ENCODE measurements at places on chromosomes 11 and 22.

DNA sequence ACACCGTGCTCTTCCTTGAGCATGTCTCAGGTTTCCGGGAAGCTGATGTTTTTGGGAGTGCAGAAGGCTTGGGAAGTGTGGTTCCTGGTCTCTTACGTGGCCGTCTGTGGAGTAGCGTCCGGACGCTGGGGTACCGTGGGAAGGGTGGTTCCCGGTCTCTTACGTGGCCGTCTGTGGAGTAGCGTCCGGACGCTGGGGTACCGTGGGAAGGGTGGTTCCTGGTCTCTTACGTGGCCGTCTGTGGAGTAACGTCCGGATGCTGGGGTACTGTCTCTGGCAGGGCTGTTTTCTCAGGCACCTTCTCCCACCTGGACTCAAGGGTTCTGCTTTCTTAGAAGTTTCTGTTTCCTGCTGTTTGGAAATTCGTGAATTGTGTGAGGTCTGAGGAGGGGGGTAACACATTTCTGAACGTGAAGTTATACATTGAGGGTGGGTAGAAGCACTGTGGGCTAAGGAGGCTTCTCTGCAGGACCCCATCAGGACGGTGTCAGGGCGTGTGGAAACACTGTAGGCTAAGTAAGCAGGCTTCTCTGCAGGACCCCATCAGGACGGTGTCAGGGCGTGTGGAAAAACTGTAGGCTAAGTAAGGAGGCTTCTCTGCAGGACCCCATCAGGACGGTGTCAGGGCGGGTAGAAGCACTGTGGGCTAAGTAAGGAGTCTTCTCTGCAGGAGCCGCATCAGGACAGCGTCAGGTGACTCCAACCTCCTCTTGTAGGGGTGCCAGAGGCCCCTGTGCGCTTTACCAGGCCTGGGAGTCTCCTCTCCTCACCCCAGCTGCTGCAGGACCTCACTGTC is 5.3 kb upstream of the IFITM3 start:
- DNase-seq: no peak

- no peak for DNase-seq
These were observed 6.4 kb downstream of the DGKZ start for GRCh38 chr11:46353698-46354097.

DNA sequence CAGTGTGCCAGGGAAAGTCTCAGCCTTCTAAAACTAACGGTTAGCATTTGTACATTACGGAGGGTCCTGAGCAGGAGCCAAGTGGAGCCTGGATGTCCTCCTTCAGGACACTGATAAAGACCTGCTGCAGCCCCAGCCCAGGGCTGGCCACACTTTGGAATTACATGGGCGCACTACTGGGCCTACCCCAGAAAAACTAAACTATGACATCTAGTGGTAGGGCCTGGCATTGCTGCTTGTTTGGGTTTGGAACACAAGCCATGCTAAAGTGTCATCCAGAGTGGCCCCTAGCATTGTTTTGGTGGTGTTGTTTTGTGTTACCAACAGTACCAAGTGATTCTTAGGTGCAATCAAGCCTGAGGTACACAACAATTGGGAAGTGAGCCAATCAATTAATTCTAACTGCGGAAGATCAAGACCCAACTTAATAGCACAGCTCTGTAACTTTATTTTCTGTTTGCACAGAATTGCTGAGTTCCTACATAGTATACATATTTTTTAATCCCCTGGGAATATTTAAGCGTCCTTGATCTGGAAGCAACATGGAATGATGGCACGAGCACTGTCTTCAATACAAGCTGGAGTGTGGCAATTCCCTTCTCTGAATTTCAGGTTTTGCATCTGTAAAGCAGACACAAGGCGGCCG is 340.7 kb downstream of the LARGE1 start:
- no peak for DNase-seq

- no peak for DNase-seq
These were observed 73.2 kb upstream of the BLID start for GRCh38 chr11:122189229-122189628.

DNA sequence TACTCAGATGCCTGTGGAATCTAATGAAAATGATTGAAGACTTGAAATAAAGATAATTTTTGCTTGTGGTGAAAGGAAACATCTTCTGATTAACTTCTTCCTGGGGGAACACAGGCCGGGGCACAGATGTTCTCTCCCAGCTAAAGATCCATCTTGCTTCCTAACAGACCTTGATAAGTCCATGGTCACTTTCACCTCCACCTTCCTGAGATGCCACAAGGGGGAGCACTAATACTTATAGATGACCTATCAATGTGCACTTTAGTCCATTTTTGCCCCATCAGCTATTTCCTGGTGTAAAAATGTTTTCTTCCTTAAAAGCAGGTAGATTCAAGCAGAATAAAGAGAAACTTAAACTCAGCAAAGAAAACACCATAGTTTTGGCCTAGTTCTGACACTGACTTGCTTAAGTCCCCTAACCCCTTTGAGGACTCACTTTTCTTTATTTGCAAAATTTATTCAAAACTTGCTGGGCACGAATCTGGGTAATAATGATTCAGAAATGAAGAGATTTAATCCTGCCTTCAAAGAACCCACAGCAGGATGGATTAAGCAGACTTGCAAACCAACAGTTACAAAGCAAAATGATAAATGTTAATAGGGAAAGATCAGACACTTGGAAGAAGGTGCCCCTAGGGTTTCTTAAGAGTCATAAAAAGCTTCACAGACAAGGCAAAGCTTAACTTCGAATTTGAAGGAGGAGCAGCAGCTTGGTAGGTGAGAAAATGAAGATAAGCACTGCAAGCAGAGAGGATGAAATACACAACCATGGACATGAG is 158.7 kb downstream of the RAB38 start:
- peak; percentile 12 for DNase-seq

DNA sequence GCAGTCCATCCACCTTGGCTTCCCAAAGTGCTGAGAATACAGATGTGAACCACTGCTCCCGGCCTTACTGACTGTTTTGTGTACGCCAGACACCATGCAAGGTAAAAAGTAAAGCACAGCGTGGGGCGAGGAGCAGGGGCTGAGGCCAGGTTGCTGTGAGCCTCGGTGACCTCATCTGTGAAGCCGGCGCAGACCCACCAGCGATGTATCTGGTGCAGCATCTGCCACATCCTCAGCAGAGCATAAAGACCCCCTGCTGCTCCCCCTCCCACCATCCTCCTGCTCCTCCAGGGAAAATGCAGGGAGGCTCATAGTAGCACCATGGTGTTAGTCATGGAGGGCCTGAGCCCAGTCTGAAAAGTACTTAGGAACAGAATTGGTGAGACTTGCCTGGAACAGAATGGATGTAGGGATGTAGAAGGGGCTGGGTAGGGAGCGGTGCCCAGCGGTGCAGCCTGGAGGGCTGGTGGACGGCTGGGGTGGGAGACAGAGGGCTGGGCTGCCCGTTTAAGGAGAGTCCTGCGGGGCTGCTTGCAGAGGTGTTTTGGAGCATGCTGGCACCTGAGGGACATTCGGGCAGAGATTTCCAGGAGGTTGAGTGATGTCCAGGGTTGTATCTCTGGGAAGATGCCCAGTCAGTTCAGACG is 462.4 kb downstream of the BRD1 start:
- DNase-seq: no peak

GRCh38 chr11:22049276-22049675 is 143.6 kb upstream of the ANO5 start:
- DNase-seq: no peak

DNA sequence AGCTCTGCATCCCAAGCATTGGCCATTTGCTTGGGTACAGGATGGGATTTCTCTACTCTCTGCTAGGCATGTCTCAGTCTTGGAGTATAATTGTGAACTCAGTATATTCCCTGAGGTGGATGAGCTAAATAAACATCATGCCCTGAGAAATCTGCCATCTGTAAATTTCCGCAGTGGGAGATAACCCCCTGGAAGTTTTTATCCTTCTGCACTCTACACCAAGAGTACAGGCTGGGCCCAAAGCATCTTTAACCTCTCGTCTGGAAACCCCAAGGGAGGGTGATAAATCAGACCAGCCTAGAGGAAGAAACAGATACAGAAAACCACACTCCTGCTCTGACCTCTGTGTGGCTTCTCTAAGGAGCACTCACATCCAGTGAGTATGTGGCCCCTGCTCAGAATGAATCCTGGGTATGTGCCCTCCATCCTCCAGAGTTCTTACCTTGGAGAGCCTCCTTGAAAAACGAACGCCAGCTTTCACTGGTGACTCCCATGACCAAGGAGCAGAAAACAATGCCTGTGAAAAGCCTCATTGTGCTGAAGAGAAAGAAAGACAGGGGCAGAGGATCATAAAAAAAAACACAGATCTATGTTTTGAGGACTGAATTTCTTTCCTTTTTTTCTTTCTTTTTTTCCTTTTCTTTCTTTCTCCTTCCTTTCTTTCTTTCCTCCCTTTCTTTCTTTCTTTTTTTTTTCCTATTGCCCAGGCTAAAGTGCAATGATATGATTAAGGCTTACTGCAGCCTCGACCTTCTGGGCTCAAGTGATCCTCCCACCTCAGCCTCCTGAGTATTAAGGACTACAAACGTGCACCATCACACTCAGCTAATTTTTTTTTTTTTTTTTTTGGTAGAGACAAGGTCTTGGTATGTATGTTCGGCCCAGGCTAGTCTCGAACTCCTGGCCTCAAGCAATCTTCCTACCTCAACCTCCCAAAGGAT is 938 bp downstream of the SAA4 start:
- no peak for DNase-seq

DNA sequence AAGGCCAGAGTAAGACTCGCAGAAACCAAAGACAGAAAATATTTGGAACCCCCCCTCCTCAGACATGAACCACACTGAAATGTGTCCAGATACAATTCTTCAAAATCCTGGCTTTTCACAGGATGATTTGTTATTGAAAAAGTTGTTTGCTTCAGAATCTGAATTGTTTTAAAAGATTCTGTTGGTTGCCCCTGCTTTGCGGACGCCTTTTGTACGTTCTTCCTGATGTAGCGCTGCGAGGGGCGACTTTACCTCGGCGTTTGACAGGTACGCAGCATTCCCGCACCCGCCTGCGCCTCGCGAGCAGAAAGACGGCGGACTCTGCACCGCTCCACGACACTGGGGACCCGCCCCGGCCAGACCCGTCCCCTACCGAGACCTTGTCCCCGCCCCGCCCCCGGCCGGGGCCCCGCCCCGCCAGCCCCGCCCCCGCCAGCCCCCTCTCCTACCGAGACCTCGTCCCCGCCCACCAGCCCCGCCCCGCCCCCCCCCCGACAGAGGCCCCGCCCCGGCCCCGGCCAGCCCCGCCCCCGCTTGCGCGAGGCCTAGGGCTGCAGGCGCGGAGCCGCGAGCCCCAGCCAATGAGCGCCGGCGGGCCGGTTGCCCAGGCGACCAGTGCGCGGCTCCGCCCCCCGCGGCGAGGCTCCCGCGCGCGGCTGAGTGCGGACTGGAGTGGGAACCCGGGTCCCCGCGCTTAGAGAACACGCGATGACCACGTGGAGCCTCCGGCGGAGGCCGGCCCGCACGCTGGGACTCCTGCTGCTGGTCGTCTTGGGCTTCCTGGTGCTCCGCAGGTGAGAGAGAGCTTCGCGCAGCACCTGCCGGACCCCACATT is at the start of gene GLB1L2:
TSS of gene GLB1L2 (plus strand) at position 635 of the 835 bp plus-strand sequence. CDS start at position 709, 74 bp downstream.
- peak; percentile 53 for DNase-seq

- no peak for DNase-seq
These were observed 33.9 kb downstream of the PIWIL3 start for GRCh38 chr22:24740626-24741025.

GRCh38 chr11:1348146-1348795 is 38.8 kb upstream of the TOLLIP start:
- DNase-seq: no peak

- no peak for DNase-seq
These were observed 8.1 kb upstream of the PLXNB2 start for GRCh38 chr22:50315289-50316113.

DNA sequence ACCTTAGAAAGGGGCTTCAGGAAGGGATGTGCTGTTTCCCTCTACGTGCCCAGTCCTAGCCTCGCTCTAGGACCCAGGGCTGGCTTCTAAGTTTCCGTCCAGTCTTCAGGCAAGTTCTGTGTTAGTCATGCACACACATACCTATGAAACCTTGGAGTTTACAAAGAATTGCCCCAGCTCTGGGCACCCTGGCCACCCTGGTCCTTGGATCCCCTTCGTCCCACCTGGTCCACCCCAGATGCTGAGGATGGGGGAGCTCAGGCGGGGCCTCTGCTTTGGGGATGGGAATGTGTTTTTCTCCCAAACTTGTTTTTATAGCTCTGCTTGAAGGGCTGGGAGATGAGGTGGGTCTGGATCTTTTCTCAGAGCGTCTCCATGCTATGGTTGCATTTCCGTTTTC is 2.2 kb upstream of the TAGLN start:
- no peak for DNase-seq

- no peak for DNase-seq
These were observed 12.7 kb upstream of the IL2RB start for GRCh38 chr22:37162221-37163095.

- no peak for DNase-seq
These were observed 444.9 kb upstream of the KIRREL3 start for GRCh38 chr11:127445476-127445875.

DNA sequence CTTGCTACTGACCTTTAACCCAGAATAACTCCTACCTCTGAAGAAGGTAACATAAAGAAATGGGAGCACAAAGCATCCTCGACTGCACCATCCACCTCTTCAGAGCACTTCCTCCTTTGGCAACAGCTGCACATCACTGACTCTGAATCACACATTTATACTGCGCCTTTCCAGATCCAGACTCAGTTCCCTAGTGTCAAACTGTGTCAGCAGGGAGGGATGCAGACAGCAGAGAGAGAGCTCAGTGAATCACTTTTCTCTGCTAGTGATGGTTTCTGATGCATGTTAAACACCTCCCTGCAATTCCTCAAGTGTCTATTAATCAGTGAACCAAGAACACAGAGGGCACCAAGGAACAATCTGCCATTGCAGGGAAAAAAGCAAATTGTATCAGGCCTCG is 118.9 kb downstream of the PLEKHA7 start:
- no peak for DNase-seq

DNA sequence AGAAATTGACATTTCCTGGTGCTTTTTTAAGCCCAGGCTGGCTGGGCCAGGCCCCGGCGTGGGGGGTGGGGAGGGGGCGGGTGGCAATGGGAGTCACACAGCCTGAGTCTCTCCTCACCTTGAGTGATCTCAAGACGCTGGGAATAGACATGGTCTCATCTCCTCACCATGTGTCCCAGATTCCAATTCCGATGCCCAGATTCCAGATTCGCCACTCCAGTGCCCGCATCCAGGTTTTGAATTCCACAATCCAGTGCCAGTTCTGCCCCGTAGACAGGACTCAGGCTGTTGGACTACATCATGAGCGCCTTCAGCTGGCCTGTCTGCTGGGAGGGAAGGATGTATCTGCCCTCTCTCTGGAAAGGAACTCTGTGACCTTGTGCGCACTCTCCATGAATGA is 19.1 kb downstream of the KCNC1 start:
- no peak for DNase-seq

DNA sequence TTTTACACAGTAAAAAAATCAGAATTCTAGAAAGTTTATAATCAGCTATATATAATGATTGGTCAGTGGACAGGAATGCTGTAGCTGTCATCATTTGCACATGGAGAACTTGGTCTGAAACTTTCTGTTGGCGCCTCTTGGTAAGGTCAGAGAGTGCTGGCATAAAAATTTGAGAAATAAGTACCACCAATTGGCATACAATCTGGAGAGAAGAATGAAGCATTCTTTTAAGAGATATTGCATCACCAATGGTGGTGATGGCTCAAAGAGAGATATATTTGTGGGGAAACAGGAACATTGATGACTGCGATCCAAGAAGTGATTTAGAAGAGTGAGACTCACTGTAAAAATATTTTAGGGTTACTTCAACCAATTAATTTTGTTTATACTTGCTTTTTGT is 19.8 kb upstream of the OOSP1 start:
- no peak for DNase-seq

GRCh38 chr11:119720311-119720913 is 8.6 kb downstream of the NECTIN1 start:
- no peak for DNase-seq

Measured in stimulated activated CD8-positive, alpha-beta memory T cell treated with anti-CD3 and anti-CD28 coated beads, Interleukin-4, amount 100 ng/mL, for 1 hour (primary cell).